Uterus (tissue), 4 donors: ENCODE measurements at places on chromosomes 2 and 18. TPM values are rescaled to one million over a fixed set of nuclear protein-coding genes. Genes with fewer than 3 reads are reported as not detected.

The GAREM1 gene
- 9.8 TPM for total RNA-seq

The MAP3K19 gene
- 0.40 TPM for total RNA-seq

The SLC16A14 gene
- total RNA-seq: 5.6 TPM

GRCh38 chr2:120693121-120693520 lies 42.5 kb upstream of the GLI2 start:
- DNase-seq: no peak

DNA sequence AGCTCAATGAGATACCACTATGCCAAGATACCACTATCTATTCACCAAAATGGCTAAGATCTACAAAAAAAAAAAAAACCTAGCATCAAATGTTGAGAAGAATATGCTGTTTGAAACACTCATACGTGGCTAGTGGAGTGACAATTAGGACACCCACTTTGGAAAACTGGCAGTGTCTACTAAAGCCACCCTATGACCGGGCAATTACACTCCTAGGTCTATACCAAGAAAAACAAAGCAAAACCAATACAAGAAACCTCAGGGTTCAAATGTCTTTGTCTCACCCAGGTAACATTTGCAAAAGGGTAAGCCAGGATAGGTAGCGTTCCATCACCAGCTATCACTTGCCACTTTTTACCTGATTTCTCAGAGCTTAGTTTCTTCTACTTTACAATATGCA lies 123.6 kb upstream of the CAB39 start:
- DNase-seq: no peak

DNA sequence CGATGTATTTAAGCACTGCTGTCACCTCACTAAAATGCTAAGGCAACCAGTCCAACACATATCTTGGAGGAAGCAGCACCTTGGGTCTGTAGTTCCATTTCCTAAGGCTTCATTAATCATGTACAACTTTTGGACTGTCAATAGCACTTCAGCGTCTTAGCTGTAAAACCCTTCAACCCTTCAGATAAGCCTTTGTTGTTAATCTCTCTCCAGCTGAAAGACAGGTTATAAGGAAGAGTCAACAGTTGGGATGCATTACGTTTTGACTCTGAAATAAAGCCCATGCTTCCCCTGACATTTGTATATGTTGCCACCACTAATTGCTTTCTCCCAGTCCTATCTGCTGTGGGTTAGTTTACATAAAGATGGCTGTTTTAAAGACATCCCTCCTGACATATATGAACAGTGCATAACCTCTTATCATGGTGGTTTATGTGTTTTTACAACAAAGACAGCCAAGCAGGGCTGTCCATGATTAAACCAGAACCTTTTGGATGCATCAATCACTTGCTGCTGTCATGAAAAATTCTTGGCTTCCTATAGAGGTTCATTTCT lies 81.5 kb downstream of the EPHA4 start:
- DNase-seq: no peak

DNA sequence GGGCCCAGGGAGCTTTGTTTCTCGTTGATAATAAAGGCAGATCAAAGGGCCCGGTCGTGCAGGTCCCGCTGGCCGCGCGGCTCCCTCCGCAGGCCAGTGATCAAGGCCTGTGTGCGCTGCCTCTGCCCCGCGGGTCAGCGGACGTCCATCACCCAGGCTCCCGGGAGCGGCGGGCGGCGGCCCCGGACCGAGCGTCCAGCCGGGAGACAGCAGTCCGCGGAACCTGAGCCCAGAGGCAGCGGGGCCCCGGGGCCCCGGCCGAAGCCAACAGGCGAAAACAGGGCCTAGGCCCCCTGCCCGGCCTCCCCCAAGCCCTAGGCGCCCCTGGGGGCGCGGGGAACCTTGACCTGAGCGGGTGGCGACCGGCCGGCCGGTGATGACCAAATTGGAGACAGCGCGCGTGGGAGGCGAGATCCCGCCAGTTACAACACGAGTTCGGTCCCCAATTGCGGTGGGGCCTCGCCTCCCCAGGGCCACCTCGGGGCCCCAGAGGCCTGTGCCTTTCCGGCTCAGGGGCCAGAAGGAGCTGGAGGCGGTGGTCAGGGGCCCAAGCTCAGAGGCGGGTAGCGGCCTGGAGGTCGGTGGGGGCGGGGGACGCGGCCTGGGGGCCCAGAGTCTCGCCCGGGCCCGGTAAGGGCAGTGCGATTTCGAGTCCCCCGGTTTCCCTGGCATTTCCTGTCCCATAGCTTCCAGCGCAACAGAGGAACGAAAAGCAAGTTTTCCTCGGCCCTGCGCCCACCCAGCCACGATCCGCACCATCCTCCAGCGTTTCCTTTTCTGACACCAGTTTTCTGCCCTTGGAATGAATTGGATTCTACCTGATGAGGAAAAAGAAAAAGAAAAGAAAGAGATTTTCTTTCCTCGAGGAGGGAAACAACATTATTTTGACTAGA lies 5.9 kb downstream of the SP9 start:
- no peak for DNase-seq
